Body of pancreas (tissue), 4 donors: ENCODE measurements at places on chromosomes 7 and 10. TPM values are rescaled to one million over a fixed set of nuclear protein-coding genes. Genes with fewer than 3 reads are reported as not detected.

DNAJC12 gene
- 8.2 TPM for total RNA-seq

CRPPA gene
- total RNA-seq = 1.0 TPM

GRCh38 chr7:65988084-65988483 lies 6.1 kb upstream of the GUSB start:
- DNase-seq = no peak

RPEL1 gene
- total RNA-seq = not detected

GRCh38 chr10:63899673-63900300 lies 378.6 kb downstream of the REEP3 start:
- DNase-seq = no peak

DNA sequence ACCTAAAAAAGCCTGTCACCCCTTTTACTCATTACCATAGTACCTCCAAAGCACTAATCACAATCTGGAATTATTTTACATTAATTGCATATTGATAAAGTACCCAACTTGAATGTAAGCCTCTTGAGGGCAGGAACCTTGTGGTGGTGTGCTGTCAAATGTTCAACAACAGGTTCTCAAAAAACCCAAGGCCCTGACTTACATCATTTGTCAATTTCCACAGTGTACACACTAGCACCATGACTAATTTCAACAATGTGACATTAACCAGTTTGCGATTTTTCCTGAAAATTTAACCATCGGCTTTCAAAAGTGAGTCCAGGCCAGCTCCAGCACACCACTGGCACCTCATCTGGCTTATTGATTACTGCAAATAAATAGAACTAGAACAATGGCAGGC lies 87.5 kb downstream of the SVOPL start:
- DNase-seq = no peak

- DNase-seq = peak; percentile 44
Measured at GRCh38 chr7:114806590-114807162, 115.2 kb upstream of the MDFIC start.

GRCh38 chr7:85595750-85596178 lies 408.9 kb upstream of the SEMA3D start:
- no peak for DNase-seq

DNA sequence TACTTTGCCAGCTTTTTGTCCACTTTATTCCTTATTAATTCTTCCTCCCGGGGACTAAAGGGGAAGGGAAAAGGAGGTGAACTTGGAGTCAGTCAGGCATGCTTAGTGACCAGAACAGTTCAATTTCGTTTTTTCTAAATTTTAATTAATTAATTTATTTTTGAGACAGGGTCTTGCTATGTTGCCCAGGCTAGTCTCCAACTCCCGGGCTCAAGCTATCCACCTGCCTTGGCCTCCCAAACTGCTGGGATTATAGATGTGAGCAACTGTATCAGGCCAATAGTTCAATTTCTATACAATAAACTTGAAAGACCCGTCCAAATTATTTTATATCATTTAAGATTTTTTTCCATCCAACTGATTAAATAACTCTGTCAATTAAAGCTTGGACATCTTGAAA lies 1.3 kb upstream of the SLF2 start:
- no peak for DNase-seq
